Calu3 (cell line): ENCODE measurements at places on chromosomes 13 and 19. TPM values are rescaled to one million over a fixed set of nuclear protein-coding genes. Genes with fewer than 3 reads are reported as not detected.

DNA sequence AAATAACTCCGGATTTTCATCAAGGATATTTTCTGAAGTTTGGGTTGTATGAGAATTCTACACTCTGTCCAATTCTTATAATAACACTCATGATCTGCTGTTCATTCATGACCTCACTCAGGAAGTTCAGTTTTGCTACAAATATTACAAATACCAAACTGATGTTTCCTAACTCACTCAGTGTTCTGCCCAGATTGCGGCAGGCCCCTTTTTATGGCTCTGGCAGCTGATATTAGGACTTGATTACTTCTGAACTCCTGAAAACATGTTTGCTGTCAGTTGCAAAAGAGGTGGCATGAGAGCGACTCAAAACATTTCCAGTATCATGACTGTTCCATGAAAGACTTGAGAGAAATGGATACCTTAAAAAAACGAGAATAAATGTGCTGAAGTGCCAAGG is 188.0 kb downstream of the RGCC start:
- H3K27ac ChIP-seq, result no peak overlapping the region
- H3K27me3 ChIP-seq, result no peaks in the 10 kb centered on the region
- no peak overlapping the region for H3K4me3 ChIP-seq
- DNase-seq, result no peak

GPR4 gene
- total RNA-seq, result not detected in 2 replicates

DNA sequence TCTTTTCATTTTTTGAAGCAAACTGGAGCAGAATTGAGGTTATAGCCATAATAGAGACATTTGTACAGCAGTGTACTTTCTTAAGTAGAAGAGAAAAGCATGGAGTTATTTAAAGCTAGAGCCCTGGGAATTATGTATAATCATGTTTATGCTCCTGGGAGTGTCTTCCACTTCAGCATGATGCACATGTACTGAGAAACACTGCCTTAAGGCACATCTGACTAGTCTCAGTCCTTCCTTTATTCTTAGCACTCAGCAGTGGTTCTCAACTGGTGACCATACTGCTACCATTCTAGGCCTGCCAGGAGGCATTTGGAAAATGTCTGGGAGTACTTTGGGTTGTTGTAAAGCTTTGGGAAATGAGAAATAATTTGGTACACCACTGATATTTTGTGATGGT is 45.8 kb downstream of the VWA8 start:
- no peaks in the 10 kb centered on the region for H3K36me3 ChIP-seq
- H3K4me3 ChIP-seq, result no peak overlapping the region
- H3K27me3 ChIP-seq, result no peaks in the 10 kb centered on the region
- DNase-seq, result no peak

GRCh38 chr19:3800996-3801395 is 14.8 kb upstream of the MATK start:
- no peak overlapping the region for H3K4me3 ChIP-seq
- no peak for DNase-seq
- H3K4me1 ChIP-seq, result no peaks in the 10 kb centered on the region
- no peaks in the 10 kb centered on the region for H3K36me3 ChIP-seq
- peaks cover 57% of the 10 kb centered on the region for H3K27me3 ChIP-seq

DNA sequence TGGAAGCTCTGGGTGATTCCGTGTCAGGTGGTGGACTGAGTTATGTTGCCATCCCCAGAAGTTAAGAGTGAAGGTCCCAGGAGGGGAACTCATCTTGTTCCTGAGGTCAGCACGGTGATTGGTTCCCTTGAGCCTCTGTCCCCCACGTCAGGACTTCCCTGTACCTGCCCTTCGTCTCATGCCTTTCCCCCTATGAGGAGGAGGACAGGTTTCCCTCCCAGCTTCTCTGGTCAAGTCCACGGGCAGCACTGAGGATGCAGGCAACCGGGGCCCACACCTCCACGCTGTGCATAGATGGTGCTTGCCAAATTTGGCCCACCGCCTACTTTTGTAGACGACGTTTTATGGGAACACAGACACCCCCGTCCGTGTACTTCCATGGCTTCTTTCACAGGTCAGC is 42.7 kb downstream of the TEX29 start:
- no peak overlapping the region for H3K4me3 ChIP-seq
- no peak for DNase-seq
- no peaks in the 10 kb centered on the region for H3K27me3 ChIP-seq
- H3K4me1 ChIP-seq, result no peaks in the 10 kb centered on the region
- no peak overlapping the region for H3K27ac ChIP-seq

ZNF628 gene
- total RNA-seq, result 11.9 and 13.0 TPM in 2 replicates

IGFL3 gene
- total RNA-seq, result not detected in 2 replicates

GCDH gene
- 23.6 and 26.8 TPM in 2 replicates for total RNA-seq

- DNase-seq, result no peak
- H3K4me3 ChIP-seq, result no peak overlapping the region
- no peaks in the 10 kb centered on the region for H3K27me3 ChIP-seq
- no peaks in the 10 kb centered on the region for H3K36me3 ChIP-seq
- peaks cover 16% of the 10 kb centered on the region for H3K4me1 ChIP-seq
Observed at GRCh38 chr19:17256130-17256529, 8.4 kb downstream of the USHBP1 start.

- DNase-seq, result no peak
- H3K4me1 ChIP-seq, result peaks cover 10% of the 10 kb centered on the region
- H3K27me3 ChIP-seq, result no peaks in the 10 kb centered on the region
- H3K36me3 ChIP-seq, result peaks cover 16% of the 10 kb centered on the region
- H3K27ac ChIP-seq, result no peak overlapping the region
- no peak overlapping the region for H3K4me3 ChIP-seq
Observed at GRCh38 chr19:11552666-11553372, 6.2 kb downstream of the ELOF1 start.

GRCh38 chr13:33725340-33725739 is 92.6 kb upstream of the RFC3 start:
- H3K27me3 ChIP-seq, result no peaks in the 10 kb centered on the region
- H3K27ac ChIP-seq, result no peak overlapping the region
- no peak for DNase-seq
- no peaks in the 10 kb centered on the region for H3K36me3 ChIP-seq

DNA sequence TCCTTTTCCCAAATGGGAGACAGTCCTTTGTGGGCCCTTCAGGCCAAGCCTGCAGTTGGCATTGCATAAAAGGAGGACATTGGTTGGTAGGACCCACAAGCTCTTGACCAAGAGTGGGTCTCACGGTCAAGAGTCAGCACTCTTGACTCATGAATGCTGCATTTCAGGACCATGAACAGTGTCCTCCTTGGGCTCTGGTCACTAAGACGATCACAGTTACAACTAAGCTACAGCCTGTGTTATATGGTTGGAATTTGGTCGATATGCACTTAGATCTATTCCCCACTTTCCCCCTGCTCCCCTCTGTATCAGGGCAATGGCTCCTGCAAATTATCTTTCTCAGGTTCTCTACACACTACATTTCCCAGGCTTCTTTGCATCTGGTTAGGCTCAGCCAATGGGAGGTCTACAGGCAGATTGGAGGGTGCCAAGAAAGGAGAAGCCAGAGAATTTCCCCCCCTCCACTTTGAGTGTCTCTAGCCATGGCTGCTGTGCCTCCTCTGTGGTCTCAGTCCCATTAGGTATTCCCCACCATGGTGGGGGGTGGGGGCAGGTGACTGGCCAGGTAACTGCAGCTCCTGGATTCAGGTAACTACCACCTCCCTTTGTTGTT is 3.1 kb upstream of the OLFM2 start:
- H3K4me3 ChIP-seq, result no peak overlapping the region
- H3K36me3 ChIP-seq, result peaks cover 17% of the 10 kb centered on the region
- H3K27ac ChIP-seq, result no peak overlapping the region
- H3K4me1 ChIP-seq, result no peaks in the 10 kb centered on the region

GRCh38 chr13:75687150-75687763 is 51.1 kb downstream of the LMO7 start:
- peaks cover 11% of the 10 kb centered on the region for H3K4me1 ChIP-seq
- H3K27me3 ChIP-seq, result no peaks in the 10 kb centered on the region
- DNase-seq, result no peak
- no peak overlapping the region for H3K27ac ChIP-seq
- no peaks in the 10 kb centered on the region for H3K36me3 ChIP-seq

TMEM59L gene
- 0.71 TPM in 1 of 2 replicates, not detected in the other for total RNA-seq

RNF17 gene
- not detected in 2 replicates for total RNA-seq

DNA sequence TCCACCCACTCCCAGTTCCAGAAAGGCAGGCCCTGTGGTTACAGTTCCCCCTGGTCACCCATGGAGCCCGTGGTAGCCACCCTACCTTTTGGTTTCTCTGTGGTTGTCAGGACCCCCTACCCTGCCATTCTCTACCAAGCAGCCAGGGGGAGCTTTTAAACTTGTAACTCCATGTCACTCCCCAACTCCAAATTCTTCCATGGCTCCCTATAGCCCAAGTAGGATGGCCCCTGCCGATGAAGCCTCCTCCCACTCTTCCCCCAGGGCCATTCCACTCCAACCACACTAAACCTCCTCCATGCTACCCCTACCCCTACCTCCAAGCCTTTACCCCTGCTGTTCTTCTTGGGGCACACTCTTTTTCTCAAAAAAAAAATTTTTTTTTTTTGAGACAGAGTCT is 2.2 kb downstream of the S1PR2 start:
- H3K4me1 ChIP-seq, result no peaks in the 10 kb centered on the region
- H3K36me3 ChIP-seq, result peaks cover 28% of the 10 kb centered on the region
- H3K27me3 ChIP-seq, result no peaks in the 10 kb centered on the region

CAPN12 gene
- 14.5 and 14.7 TPM in 2 replicates for total RNA-seq

IPO5 gene
- total RNA-seq, result 46.3 and 52.2 TPM in 2 replicates

LIG4 gene
- 2.7 and 3.1 TPM in 2 replicates for total RNA-seq

MEIS3 gene
- 0.87 and 2.0 TPM in 2 replicates for total RNA-seq

- no peak overlapping the region for H3K27ac ChIP-seq
- no peaks in the 10 kb centered on the region for H3K4me1 ChIP-seq
- H3K27me3 ChIP-seq, result no peaks in the 10 kb centered on the region
- peaks cover 7% of the 10 kb centered on the region for H3K36me3 ChIP-seq
Observed at GRCh38 chr19:7808108-7808507, 21.9 kb upstream of the EVI5L start.
